HepG2 (cell line): ENCODE measurements at places on chromosomes 4 and X. TPM values are rescaled to one million over a fixed set of nuclear protein-coding genes. Genes with fewer than 3 reads are reported as not detected.

DNA sequence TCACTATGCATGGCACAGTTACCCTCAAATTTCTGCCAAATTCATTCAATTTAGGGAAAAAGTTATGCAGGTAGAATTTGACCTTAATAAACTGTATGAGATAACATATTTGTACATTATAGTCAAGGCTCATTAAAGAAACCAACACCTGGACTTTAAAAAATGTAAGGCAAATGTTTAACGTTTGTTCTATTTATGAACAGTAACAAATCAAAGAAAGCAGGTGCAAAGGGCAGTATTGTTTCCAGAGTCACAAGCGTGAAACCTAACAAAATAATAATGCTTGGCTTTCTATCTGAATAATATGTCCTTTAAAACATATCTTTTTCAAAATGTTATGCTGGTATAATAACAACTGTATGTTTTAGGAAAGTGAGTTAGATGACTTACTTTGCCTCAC is 41.2 kb downstream of the LIN54 start:
- DNase-seq, result no peak

- DNase-seq, result no peak
These were observed 32.0 kb upstream of the MAN2B2 start for GRCh38 chr4:6542951-6543350.

GRCh38 chr4:663438-664428 is 10.3 kb downstream of the ATP5ME start:
- DNase-seq, result no peak

GRCh38 chr4:113212613-113213012 is 163.2 kb downstream of the ANK2 start:
- no peak for DNase-seq

- peak; percentile 1 for DNase-seq
These were observed 48.2 kb downstream of the STK26 start for GRCh38 chrX:132071254-132071653.

- no peak for DNase-seq
These were observed 6.8 kb upstream of the G3BP2 start for GRCh38 chr4:75679876-75680575.

GRCh38 chrX:55007656-55008055 is 7.5 kb downstream of the APEX2 start:
- DNase-seq, result peak; percentile 73

GRCh38 chr4:108129196-108129595 is 39.5 kb downstream of the LEF1 start:
- DNase-seq, result no peak

The DACH2 gene
- total RNA-seq, result not detected in 2 replicates

The EVC2 gene
- not detected in 2 replicates for total RNA-seq
